ENCODE measurements at places on chromosomes 11 and 22.

GRCh38 chr11:132718711-132719671 is 813.3 kb downstream of the OPCML start:
- DNase-seq, result no peak

DNA sequence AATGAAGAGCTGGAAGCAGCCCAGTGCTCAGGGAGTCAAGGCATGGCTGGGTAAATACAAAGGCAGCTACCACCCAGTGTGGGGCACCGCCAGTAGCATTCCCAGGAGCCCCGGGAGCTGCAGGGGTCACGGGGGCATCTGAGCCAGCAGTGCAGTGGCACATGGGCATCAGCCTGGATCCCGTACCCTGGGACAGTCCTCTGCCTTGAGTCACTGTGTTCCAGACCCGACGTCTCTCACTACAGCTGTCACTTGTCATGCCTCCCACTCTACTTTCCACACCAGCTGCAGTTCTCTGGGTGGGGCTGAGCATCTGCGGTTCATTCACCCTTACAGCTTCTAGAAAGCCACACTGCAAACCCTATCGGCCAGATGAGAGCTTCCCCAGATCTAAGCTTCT is 29.6 kb downstream of the DHCR7 start:
- peak; percentile 64 for DNase-seq

DNA sequence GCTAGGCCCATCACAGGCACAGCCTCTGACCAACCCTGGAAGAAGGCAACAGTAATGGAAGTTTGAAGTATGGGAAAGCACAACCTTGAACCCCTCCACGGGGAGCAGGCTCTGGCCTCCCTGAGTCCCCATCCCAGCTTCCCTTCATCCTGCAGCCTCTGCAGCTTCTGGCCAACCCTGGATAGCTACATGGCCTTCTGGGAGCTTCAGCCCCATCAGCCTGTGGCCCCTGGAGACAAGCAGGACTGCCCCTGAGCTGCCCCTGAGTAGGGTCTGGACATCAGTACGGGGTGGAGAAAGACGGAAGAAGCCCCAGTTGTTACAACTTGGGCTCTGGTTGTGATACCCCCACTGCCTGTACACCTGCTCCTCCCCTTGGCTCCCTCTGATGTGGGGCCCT is 113.8 kb upstream of the CD82 start:
- no peak for DNase-seq

- DNase-seq, result no peak
These were observed 15.3 kb downstream of the NPAT start for GRCh38 chr11:108206969-108207682.

GRCh38 chr11:87263264-87263838 is 225.6 kb downstream of the TMEM135 start:
- DNase-seq, result no peak

- DNase-seq, result no peak
These were observed 54.7 kb upstream of the KIRREL3 start for GRCh38 chr11:127055236-127055635.

DNA sequence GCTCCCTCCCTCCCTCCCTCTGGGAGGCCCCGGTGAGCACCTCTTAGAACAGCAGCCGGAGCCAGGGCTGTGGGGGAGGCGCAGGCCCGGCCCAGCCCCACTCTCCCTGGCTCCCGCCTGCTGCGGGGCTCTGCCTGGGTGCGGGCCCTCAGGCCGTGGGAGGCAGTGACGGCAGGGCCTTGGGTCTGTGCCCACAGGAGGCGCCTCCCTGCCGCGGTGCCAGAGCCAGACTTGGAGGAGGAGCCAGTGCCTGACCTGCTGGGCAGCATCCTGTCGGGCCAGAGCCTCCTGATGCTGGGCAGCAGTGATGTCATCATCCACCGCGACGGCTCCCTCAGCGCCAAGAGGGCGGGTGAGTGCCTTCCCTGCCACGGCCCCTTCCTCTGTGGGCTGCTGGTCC is 9.5 kb downstream of the IRF7 start:
- DNase-seq, result no peak

GRCh38 chr11:119816660-119817059 is 87.7 kb upstream of the NECTIN1 start:
- no peak for DNase-seq

DNA sequence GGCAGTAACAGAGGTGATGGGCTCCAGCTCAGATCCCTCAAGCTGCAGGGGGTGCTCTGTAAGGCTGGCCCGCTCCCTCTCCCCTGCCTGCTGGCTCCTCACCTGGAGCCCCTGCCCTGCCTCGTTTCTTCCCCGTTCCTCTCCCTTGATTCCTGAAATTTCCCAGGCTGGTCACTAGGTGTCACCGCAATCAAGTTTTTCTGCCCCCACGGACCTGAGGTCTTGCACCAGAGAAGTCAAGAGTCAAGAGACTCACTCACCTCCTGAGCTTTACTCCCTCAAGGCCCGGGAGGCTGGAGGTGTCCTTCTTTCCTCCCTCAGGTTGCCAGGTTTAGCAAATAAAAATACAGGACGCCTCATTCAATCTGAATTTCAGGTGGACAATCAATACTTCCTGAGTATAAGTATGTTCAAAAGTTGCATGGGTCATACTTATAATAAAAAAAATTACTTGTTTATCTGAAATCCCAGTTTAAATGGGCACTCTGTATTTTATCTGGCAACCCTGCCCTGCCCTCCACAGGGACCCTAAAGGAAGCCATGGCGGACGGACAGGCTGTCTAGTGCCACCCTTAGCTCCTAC is 69.2 kb downstream of the SCUBE1 start:
- DNase-seq, result peak; percentile 87
